Lower leg skin (tissue), 4 donors: ENCODE measurements at places on chromosomes 12 and 14.

DNA sequence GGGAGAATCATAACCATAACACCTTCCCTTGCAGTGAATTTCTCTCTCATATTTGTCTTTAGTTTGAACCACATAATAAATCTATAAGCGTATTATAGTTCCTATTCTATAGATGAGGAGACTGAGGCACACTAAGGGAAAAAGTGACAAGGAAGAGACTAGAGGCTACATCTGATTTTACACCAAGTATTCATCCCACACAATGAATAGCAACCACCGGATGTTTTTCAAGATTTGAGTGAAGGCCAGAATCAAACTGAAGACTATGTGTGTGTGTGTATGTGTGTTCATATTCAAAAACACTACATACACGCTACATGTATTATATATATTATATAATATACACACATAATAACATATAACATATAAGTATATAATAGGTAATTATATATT lies 4.7 kb downstream of the ASB2 start:
- DNase-seq = no peak

DNA sequence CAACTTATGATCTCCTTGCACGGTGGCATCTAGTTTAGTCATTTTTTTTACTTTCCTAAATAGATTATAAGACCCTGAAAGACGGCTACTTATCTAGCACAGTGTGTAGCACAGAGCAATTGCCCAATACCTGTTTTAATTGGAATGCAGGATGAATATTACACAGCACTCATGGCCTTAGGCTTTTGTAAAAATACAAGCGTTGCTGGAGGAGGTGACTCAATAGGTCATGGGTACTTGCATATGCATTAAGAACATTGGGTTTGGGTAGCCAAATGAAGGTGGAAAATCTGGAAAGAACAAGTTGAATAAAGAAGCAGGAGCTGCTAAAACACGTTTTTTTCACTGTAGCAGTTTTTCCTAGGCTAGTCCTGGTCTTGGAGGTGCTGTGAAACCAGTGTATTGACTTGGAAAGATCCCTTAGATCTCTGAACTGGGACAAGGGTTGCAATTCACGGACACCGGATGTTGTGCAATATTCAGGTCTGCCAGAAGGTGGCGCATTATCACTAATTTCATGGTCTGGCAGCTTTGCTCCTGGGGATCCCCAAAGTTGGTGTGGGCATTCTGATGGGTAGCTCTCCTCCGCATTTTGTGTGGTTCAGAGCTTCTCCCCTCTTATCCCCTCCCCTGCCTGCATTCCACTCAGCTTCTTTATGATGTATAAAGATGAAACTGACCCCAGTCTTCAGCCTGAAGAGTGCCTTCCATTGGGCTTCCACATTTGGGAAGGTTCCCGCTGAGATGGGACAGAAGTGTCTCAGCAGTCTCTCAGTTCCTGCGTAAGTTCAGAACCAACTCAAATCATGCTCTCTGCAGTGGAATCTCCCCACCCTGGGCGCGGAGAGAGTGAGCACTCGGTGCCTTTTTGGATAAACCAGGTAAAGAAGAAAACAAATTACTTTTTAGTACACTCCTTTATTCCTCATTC lies 278.3 kb downstream of the NRXN3 start:
- DNase-seq = peak; percentile 16

- no peak for DNase-seq
Measured at GRCh38 chr14:50714450-50715073, 46.5 kb upstream of the SAV1 start.

DNA sequence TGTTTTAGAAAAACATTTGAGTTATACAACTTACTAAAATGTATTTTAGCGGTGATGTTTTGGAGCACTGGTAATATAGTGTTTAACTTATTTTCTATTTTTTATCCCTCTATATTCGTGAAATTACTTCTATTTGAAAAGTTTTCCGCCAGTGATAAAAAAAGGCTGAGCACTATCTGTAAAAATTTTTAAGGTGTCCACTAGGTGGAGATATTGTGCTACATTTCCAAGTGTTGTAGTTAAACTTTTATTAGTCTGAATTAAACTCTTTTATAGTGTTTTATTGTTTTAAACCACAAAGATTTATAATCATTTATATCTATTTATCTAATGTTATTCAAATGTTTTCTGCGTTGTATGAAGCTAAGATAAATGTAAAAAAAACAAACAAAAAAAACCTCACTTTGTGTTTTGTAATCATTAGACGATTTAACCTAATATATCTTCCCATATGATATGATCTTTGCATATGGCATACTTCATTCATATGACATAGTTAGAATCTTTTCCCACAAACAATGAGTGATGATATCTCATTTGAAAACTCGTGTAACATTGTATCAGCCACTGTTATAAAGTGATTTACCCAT lies 11.8 kb downstream of the ALG10B start:
- DNase-seq = no peak

DNA sequence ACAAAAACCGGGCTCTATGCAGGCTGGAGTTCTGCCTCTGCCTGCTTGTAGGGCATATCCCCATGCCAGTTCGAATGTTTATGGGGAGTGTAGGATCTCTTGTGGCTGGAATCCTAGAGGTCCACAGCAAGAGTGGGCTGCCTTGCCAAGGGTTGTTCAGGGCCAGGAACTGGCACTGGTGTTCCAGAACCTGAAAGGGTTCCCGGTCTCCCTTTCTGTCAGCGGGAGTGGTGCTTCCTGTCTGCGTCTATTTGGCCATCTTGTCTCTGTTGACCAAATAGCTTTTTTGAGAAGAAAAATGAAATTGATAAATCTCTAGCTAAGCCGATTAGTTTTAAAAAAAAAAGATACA lies 17.8 kb downstream of the OLR1 start:
- no peak for DNase-seq

- no peak for DNase-seq
Measured at GRCh38 chr14:76829650-76830421, 3.6 kb downstream of the LRRC74A start.

DNA sequence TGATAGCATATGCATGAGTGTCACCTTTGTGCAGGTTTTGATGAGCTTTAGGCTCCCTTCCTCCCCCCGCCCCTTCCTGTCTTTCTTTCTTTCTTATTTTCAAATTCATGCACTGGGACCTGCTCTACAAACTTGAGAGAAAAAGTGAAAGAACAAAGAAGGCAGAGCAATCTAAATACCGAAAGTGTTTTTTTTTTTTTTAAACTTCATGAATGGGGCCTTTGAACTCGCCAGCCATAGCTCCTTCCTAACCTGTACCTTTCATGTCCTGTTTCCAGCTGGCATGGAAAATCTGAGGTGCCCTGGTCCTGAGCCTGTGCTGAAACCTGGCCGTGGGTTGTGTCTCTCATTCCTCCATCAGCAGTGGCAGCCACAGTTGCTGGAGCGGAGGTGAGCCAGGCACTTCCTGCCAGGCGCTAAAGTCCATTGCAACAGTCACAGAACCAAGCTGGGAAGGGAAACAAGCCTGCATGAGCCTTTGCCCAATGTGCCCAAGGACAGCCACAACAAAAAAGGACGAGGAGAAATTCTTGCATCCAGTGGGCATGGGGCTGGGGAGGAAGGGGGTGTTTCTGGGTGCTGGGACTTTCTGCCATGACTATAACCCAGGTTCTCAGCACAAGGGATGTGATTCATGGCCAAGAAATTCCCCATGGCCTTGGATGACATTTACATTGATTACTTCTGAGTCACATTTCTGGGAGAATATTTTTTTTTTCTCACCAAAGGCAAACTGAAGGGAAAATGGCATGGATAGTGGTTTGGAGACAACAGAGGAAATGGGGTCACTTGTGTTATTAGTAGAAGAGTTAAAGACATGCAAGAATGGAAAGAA lies 102.7 kb downstream of the TMEM30B start:
- DNase-seq = no peak

DNA sequence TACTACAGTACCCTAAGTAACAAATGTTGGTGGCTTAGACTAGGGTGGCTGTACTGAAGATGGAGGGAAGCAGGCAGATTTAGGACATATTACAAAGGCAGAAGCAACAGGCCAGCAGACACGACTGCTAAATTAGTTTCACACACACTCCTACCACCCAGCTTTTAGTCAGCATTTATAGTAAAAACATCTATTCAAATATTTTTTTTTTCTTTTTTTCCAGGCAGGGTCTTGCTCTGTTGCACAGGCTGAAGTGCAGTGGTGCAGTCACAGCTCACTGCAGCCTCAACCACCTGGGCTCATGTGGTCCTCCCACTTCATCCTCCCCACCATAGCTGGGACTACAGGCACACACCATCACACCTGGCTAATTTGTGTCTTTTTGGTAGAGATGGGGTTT lies 72.9 kb downstream of the CDK17 start:
- DNase-seq = no peak

- DNase-seq = no peak
Measured at GRCh38 chr14:105617201-105617777, 90.9 kb downstream of the TMEM121 start.

DNA sequence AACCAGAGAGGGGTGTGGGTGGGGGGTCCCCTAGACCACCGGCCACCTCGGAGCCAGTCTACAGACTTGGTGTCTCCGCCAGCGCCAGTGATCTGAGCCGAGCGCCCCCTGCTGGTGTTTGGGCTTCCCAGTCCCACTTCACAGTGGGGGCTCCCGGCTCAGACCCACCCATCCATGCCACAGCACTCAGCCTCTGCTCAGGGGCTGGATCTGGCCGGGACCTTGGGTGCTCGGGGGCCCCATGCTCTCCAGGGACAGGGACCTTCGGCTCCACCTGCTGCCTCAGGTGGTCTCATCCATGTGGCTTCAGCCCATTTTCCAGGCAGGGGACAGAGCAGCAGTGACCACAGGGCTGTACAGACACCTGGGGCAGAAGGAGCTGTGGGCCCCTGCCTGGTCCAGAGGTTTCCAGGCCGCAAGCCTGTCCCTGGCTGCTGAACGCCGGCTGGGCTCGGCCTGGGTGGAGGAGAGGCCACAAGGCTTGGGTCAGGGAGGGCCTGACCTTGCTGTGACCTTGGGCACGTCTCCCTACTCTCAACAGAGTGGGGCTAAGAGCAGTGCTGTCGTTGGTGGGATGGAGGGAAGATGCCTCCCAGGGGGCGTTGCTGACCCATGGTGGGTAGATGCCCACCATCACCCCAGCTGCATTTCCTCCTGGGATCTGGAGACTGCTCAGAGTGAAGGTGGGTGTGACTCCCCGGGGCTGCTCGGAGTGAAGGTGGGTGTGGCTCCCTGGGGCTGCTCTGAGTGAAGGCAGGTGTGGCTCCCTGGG lies 86.3 kb downstream of the KIF26A start:
- DNase-seq = no peak

- DNase-seq = peak; percentile 88
Measured at GRCh38 chr12:54215989-54216796, 27.4 kb upstream of the SMUG1 start.

- no peak for DNase-seq
Measured at GRCh38 chr12:105502426-105502930, 172.0 kb downstream of the C12orf75 start.

- no peak for DNase-seq
Measured at GRCh38 chr12:132275631-132276030, 53.8 kb downstream of the GALNT9 start.

GRCh38 chr14:74548881-74549280 lies 55.3 kb downstream of the ISCA2 start:
- DNase-seq = peak; percentile 91

- no peak for DNase-seq
Measured at GRCh38 chr12:27818401-27818918, 38.4 kb upstream of the MANSC4 start.

DNA sequence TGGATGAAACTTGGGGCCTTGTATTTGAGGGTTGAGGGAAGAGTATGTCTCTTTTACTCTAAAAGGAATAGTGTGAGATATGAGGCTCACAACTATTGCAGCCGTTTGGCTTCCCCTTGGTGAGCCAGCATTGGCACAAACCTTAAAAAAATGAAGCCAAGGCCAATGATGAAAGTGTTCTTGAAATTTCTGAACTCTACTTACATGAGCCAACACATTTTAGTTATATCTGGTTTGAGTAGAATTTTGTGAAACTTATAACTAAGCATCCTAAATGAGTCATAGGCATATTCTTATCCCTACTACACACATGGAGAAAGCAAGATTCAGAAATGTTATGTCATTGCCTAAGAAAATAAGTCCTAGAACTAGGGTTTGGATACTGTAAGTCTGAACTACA lies 55.3 kb upstream of the ACSS3 start:
- DNase-seq = no peak

GRCh38 chr14:101512376-101512695 lies 49.0 kb upstream of the DIO3 start:
- no peak for DNase-seq

GRCh38 chr12:46916796-46917419 lies 91.1 kb upstream of the SLC38A4 start:
- no peak for DNase-seq

- DNase-seq = no peak
Measured at GRCh38 chr12:78149459-78149858, 318.8 kb downstream of the NAV3 start.

GRCh38 chr14:90330203-90331196 lies 1.2 kb downstream of the NRDE2 start:
- DNase-seq = no peak

DNA sequence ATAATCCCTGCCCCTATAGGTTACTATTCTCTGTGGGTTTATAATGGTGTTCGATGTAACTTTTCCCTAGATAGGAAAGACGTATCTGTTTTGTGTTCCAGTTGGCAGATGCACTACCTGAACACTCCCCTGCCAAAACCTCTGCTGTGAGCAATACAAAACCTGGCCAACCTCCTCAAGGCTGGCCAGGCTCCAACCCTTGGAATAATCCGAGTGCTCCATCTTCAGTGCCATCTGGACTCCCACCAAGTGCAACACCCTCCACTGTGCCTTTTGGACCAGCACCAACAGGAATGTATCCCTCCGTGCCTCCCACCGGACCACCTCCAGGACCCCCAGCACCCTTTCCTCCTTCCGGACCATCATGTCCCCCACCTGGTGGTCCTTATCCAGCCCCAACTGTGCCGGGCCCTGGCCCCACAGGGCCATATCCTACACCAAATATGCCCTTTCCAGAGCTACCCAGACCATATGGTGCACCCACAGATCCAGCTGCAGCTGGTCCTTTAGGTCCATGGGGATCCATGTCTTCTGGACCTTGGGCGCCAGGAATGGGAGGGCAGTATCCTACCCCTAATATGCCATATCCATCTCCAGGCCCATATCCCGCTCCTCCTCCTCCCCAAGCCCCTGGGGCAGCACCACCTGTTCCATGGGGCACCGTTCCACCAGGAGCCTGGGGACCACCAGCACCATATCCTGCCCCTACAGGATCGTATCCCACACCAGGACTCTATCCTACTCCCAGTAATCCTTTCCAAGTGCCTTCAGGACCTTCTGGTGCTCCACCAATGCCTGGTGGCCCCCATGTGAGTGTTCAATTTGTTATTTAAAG lies 11.3 kb downstream of the MAPK1IP1L start:
- no peak for DNase-seq
